NCI-H226 (cell line): ENCODE measurements at places on chromosomes 5 and 9.

- DNase-seq: no peak
Observed at GRCh38 chr5:139646111-139646510, 2.0 kb upstream of the CXXC5 start.

DNA sequence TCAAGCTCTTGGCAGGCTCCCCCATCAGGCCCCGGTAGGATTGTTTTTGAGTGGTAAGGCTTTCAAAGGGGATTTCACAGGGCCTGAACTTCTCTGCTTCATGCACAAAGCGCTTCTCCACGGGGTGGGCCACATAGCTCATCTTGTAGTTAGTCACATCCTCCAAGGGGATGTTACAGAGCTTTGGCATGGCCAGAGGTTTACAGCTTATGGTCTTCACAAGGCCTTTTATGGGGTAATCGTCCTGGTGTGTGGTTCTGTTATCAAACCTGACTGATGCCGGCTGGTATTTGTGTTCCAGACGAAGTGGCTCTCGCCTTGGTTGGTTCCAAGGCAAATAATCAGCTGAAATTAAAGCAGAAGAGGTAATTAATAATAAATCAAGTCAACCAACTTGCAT lies 104.3 kb downstream of the SAXO1 start:
- peak; percentile 9 for DNase-seq

DNA sequence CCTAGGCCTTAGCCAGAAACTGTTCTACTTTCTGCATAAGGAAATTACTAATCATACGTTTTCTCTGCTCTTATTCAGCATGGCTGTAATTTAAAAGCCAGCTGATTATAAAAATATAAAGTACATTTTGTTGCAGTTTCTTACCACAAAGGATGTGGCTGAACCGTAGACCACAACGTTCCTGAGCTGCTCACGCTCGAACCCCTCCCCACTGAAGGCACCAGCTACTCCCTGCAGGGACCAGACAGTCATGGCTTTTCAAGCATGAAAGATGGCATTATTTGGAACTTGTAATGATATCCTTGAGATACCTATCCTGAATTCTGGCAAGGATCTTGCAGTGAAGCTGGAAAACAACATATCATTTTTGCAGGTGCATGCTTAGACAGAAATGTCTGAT lies 91.8 kb upstream of the DMRT1 start:
- DNase-seq: no peak

- DNase-seq: no peak
Observed at GRCh38 chr9:132784286-132784830, 93.7 kb downstream of the AK8 start.

GRCh38 chr9:36486933-36487481 lies 85.7 kb upstream of the MELK start:
- no peak for DNase-seq

- DNase-seq: no peak
Observed at GRCh38 chr9:127912296-127912695, 4.5 kb downstream of the ST6GALNAC4 start.

- peak; percentile 79 for DNase-seq
Observed at GRCh38 chr9:14030375-14031059, 283.4 kb downstream of the NFIB start.

DNA sequence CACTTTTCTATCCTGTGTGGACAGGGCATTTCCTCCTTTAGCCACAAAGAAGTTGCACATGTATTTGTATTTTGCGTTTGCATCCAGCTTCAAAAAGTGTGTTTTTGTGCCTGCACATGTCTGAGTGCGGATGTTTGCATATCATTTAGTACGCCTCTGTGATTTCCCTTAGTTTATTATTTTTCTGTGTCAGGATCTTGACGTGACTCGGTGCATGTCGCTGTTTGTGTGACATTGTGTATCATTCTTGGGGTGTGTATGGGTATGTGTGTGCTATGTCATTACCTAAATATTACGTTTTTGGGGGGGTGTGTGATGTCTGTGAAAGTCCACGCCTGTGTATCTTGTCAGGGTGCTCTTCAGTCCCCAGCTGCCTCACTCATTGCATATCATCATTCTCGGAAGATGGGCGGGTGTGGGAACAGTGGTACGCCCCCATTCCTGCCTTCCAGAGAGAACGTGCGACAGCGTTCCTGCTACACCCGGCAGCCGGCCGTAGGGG lies 416 bp upstream of the PAIP2 start:
- no peak for DNase-seq

DNA sequence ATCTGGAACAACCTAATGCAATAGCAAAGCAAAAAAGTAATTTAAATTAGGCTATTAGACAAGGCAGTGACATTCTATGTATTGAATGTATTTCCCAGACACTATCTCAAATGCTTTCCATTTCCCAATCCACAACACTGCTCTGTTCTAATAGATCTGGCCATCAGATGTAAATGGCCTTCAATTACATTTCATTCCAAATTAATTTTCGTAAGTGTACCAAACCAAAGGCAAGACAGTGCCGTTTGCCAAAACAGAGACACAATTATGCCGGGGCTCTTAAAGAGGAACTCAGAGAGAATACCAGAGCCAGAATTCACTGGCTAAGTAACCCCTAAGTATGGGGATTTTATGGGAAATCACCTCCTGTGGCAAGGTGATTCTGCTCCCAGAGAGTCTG lies 63.1 kb downstream of the GNAQ start:
- no peak for DNase-seq

DNA sequence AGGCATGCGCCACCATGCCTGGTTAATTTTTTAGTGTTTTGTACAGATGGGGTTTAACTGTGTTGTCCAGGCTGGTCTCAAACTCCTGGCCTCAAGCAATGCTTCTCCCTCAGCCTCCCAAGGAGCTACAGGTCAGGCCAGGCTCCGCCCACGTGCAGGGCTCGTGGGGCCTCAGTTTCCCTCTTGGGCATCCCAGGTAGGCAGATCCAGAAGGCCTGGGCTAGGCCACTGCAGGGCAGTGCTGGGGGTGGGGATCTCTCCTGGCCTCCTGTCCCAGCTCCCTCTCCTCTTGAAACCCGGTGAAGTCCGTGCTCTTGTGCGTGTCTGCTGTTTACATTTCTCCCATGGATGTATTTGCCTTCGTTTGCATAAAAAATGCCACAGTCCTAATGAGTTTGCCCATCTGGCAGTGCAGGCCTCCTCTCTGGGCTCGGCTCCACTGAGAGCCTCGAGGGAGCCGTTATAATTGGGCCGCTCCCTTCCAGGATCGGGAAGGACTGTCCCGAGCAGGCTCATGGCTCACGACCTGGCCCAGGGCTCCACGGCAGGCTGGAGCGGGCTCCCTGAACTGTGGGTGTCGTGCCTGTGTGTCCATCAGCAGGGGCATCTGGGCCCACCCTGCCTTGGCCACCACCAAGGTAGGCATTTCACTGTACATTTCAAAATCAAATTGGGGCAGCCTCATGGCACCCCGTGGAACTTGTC lies 52.6 kb upstream of the RUFY1 start:
- no peak for DNase-seq

DNA sequence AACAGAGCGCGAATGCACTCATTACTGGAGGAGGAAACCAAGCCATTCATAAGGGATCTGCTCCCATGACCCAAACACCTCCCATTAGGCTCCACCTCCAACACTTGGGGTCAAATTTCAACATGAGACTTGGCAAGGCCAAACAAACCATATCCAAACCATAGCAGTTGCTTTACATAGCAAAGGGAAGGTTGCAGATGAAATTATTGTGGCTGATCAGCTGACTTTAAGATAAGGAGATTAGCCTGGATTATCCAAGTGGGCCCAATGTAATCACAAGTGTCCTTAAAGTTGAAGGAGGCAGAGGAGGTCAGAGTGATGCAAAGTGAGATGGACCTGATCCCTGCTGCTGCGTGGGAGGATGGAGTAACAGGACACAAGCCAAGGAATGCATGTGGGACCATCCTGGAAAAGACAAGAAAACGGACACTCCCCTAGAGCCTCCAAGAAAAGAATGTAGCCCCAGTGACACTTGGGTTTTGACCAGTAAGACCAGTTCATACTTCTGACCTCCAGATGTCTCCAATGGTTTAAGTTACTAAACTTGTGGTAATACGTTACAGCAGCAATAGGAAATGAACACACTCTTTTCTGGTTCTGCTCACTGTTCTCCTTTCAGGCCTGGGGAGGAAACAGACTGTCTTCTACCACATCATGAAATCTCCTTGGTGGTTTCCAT lies 167.3 kb downstream of the GNAQ start:
- peak; percentile 76 for DNase-seq

DNA sequence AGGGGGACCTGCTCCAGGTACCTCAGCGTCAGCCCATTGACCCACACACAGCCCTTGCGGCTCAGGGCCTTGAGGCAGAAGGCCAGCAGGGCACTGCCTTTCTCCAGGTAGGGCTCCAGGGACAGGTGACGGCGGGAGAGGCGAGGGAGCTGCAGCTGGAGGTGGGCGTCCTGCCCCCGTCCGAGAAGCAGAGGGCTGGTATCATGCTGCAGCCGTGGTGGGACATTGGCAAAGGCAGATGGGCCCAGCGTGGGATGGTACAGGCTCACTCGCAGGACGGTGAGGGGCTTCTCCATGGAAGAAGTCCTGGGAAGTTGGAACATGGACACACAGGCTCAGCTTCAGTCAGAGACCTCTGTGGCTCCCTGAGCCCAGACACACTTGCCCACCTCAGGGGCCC lies 2.5 kb upstream of the DCANP1 start:
- no peak for DNase-seq

GRCh38 chr5:73126381-73126780 lies 6.0 kb downstream of the TMEM171 start:
- no peak for DNase-seq

GRCh38 chr5:151476016-151476415 lies 28.6 kb downstream of the SLC36A1 start:
- no peak for DNase-seq

DNA sequence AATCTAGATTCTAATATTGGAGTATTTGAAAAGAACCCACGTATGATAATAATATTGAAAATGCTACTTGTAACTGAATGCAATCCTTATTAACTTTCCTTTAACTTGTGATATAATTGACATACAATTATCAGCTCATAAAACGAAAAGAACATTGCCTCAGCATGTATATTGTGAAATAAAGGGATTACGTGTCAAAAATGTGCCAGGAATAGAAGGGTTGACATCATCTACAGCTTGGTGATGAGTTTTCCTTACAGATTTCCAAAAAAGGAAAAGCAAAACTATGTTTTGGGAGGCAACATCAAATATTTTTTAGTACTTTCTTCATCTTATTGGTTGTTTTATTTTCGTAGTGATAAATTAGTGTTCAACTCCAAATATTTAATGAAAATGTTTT lies 266.0 kb upstream of the PTGER4 start:
- DNase-seq: no peak

GRCh38 chr5:68542207-68542606 lies 326.7 kb downstream of the PIK3R1 start:
- no peak for DNase-seq

DNA sequence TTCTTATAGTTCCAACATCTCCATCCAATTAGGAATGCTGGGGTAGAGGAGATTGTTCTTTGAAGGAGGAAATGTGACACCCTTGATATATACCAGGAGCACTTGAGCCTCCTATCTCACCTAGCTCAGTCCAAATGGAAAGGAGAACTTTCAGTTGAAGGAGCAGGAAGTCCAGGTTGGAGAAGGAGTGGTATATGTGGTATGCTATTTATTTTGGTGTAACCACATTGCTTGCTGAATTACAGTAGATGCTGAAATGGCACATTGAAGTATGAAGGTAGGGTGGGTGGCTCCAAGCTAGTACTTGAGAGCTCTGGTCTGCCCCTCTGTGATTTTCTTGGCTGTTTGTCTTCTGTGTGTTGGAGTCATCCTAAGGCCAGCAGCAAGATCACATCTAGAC lies 6.1 kb downstream of the CSNK1G3 start:
- DNase-seq: no peak

DNA sequence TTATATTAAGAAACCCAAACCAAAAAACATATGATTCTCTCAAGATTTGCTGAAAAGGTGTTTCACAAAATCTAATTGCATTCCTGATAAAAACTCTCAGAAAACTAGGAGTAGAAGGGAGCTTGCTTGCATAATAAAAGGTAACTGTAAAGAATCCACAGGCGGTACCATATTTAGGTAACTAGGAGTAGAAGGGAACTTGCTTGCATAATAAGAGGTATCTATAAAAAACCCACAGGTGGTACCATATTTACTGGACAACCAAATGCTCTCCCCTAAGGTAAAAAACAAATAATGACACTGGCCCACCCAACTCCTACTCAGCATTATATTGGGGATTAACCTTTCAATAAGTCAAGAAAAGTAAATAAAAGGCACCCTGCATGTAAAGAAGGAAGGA lies 57.5 kb upstream of the FCN1 start:
- DNase-seq: no peak

DNA sequence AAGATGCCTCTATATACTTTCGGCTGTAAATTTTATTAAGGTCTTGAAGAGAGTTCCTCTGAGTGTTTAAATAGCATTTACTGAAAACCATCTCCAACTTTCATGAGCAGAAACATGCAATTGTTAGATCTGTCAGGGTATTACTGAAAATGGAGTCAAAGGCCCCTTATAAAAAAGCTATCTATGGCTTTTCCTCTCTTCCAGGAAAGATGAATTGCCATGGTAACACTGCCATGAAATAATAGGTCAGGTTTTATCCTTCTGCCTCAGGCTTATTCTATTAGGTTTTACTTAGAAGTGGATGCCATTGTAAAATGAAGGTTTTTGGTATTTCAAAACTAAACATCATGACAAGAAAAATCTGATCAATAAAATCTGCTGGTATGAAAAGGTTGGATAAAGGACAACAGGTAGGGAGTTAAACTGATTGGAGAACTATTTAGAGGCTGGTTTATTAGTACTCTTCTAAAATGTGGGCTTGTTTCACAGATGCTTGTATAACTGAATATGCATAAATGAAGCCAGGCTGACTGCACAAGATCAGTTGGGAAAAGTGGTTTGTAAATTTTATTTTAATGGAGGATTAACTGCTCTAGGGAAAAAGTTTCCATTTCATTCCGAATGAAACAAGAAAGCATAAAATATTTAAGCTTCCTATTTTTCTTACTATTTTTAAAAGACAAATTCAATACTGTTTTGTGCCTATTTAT lies 135.5 kb downstream of the RAB3C start:
- DNase-seq: no peak

GRCh38 chr5:149939546-149939945 lies 5.0 kb downstream of the PDE6A start:
- DNase-seq: peak; percentile 23

GRCh38 chr9:134643222-134643671 lies 1.6 kb downstream of the COL5A1 start:
- DNase-seq: peak; percentile 59

DNA sequence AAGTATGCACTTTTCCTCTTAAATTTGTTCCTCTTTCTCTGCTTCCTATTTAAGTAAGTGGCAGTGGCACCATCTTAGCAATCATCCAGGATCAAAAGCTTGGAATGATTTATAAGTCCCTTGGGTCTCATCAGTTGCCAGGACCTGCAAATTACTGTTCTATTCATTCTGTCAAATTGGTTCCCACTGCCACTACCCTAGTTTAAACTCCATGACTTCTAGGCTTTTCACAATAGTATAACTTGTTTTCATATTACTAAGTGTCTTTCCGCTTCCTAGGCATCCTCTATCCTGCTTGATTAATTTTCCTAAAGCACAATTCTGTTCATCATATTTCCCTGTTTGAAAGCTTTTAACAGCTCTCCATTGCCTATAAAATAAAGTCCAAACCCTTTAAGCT lies 363.9 kb upstream of the MEF2C start:
- no peak for DNase-seq
